ENCODE measurements at places on chromosomes 3 and 15. TPM values are rescaled to one million over a fixed set of nuclear protein-coding genes. Genes with fewer than 3 reads are reported as not detected.

- DNase-seq, result peak; percentile 19
Measured at GRCh38 chr3:29521293-29521692, 240.4 kb downstream of the RBMS3 start.

Gene CHRFAM7A
- 0.29 TPM for polyA plus RNA-seq

- peak; percentile 49 for DNase-seq
Measured at GRCh38 chr15:71083349-71083748, 31.9 kb upstream of the THSD4 start.

Gene TRH
- not detected for polyA plus RNA-seq

Gene ALG1L2
- not detected for polyA plus RNA-seq

DNA sequence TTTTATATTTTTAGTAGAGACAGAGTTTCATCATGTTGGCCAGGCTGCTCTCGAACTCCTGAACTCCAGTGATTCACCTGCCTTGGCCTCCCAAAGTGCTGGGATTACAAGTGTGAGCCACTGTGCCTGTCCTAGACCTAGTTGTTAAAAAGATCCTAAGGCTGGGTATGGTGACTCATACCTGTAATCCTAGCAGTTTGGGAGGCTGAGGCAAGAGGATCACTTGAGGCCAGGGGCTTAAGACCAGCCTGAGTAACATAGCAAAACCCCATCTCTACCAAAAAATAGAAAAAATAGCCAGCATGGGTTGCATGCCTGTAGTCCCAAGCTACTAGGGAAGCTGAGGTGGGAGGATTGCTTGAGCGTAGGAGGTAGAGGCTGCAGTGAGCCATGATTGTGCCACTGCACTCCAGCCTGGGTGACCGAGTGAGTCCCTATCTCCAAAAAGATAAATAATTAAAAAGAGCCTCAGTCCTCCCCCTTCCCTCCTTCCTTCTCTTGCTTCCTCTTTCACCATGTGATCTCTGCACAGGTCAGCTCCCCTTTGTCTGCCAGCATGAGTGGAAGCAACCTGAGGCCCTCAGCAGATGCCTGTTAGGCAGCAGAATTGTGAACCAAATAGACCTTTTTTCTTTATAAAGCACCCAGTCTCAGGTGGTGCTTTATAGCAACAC, 9.8 kb upstream of the FNDC3B start:
- no peak for DNase-seq

DNA sequence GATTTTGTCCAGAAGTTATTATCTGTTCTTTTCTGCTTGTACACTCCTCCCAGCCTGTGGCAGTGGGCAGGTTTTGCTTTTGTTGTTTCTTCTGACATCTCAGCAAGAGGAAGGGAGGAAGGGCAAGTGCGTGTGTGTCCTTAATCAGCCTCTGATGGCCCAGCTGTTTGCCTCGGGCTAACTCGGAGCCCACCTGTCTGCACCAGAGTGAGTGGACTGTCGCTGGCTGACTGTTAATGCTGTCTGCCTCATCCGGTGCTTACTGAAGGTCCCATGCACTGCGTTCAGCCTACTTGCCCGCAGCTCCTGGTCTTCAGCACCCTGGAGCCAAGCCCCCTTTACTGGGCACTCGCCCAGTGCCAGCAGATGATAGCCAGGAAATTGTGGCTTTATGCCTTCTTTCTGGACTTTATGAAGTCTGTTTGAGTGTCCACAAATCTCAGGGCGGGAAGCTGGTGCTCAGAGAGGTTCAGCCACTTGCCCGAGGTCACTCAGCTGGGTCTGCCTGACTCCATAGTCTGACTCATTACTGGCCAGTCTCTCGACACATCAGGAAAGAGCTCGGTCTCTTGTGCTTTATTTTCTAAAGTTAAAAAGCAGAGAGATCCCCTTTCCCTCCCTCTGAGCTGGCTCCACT, 89.5 kb downstream of the CHRNA7 start:
- DNase-seq, result no peak

Gene FRMD4B
- 0.47 TPM for polyA plus RNA-seq

Gene BNC1
- 5.7 TPM for polyA plus RNA-seq

Gene TUSC7
- polyA plus RNA-seq, result not detected

DNA sequence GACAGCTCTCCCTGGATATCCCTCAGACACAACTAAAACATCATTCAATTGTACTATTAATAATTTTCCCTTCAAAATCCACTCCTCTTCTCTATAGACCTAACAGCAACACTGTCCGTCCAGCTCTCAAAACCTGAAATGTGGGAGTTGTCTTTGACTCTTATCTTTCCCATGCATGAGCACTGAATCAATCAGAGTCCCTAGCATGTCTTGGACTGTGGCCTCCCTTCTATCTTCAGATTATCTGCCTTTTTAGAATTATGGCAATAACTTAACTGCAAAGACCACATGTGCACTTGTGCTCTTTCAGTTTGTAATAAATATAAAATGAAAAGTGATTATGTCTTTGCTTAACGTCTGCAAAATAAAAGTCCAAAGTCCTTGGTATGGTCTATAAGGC, 107.0 kb downstream of the UBE3A start:
- DNase-seq, result no peak

- DNase-seq, result no peak
Measured at GRCh38 chr3:197424266-197424665, 125.9 kb upstream of the DLG1 start.

DNA sequence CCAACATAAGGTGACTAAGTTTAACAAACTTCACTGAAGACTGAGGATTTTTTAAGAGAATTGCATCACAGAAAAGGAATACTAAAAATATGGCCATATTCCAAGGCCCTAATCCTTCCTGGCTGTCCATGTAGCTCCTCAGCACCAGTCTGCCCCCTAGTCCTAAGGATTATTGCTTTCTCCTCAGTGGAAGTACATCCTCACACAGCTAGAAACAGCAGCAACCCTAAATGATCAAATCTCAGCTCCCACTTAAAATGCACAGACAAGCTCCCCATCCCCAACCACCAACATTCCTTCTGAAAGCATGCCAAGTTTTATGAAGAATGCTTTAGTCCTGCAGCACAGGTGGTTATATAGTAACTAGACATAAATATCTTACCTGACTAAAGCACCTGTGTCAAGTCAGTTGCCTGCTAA, 14.7 kb downstream of the ST3GAL6 start:
- DNase-seq, result peak; percentile 79

- peak; percentile 18 for DNase-seq
Measured at GRCh38 chr15:77243135-77243534, 172.2 kb upstream of the TSPAN3 start.

GRCh38 chr3:144102421-144102820, 130.8 kb downstream of the DIPK2A start:
- peak; percentile 21 for DNase-seq

- no peak for DNase-seq
Measured at GRCh38 chr15:42364529-42364928, 5.2 kb downstream of the CAPN3 start.

Gene ATRIP
- 7.0 TPM for polyA plus RNA-seq

Gene CAND2
- polyA plus RNA-seq, result 2.5 TPM

Gene C3orf22
- polyA plus RNA-seq, result not detected

GRCh38 chr3:108322352-108322751, 26.0 kb downstream of the HHLA2 start:
- DNase-seq, result no peak

GRCh38 chr15:45594319-45594718, 7.1 kb downstream of the BLOC1S6 start:
- DNase-seq, result peak; percentile 40

DNA sequence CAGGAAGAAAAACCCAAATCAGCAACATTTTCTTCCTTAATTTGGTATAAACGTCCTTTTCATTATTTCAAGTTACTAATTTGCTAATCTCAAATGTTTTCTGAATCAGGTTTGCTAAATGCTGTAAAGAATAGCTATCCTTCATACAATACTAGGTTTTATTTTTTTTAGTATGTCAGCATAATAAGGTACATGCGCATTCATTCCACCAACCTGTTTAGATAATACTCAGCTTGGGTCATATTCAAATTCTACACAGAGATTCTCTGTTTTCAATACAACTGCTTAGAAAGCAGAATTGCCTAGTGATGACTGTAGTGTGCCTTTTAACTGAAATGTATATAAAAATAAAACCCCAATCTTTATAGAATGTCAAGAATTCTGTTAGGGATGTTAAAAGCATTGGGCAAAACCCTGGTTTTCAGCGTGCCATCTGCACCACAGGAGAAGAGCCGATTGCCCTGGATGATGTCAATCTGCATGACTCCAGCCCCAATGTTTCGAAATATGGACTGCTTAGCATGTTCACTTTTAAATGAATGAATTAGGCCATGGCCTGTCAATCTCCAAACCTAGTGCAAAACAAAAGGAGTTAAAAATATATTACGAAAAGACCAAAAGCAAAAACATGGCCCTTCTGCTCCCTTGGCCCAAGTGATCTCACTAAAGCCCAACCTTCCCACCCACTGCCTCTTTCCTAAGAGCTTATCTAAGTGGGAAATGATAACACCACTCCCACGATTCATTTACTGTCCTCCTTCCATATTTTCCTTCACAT, 107.4 kb downstream of the GLDN start:
- DNase-seq, result no peak

Measured in fibroblast of lung (primary cell).